Activated CD4-positive, alpha-beta T cell treated with anti-CD3 and anti-CD28 coated beads for 36 hours (primary cell): ENCODE measurements at places on chromosomes 16 and 17. TPM values are rescaled to one million over a fixed set of nuclear protein-coding genes. Genes with fewer than 3 reads are reported as not detected.

The BIRC5 gene
- total RNA-seq, result 107 TPM

The PDK2 gene
- total RNA-seq, result 16.2 TPM

The RASL10B gene
- 4.0 TPM for total RNA-seq

The KRT39 gene
- not detected for total RNA-seq
